ENCODE measurements at places on chromosomes 5 and 9. TPM values are rescaled to one million over a fixed set of nuclear protein-coding genes. Genes with fewer than 3 reads are reported as not detected.

GRCh38 chr9:113573046-113573958, 109.8 kb downstream of the RGS3 start:
- DNase-seq = no peak

PLPPR1 gene
- total RNA-seq = not detected

MAT2B gene
- 73.0 TPM for total RNA-seq

GRCh38 chr5:59367791-59368394, 525.6 kb downstream of the PDE4D start:
- DNase-seq = peak; percentile 59

GRCh38 chr9:8477450-8477849, 677.9 kb upstream of the DMAC1 start:
- no peak for DNase-seq
